ENCODE measurements at places on chromosomes 7 and 10.

DNA sequence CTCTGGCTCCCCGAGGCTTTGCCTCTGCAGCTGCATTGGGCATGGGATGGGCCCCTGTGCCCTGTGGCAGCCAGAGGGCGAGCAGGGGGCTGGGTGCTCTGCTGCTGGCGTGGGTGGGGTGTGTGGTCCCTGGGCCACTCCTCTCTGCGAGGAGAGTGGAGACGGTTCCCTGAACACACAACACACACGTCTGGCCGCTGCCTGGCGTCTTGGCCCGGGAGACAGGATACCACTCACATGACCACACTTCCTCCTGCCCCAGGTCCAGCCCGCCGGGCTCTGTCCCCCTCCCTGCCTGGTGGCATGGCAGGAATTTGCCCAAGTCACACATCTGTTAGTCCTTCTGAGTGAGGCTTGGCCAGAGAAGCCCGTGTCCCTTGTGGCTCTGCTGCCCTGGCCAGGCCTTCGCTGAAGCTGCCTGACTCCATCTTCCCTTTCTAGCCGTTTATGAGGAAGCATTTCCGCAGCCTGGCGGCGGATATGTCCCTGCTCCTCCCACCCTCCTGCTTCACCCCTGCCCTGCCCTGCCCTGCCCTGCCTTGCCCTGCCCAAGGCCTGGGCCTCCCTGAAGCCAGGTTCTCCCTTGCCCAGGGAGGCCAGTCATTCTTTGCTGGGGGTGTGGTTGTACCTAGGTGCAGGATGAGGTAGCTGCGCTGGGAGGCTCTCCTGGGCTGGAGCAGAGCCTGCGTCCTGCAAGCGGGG, 3.0 kb downstream of the BRI3 start:
- no peak for DNase-seq

GRCh38 chr10:30915146-30915545, 116.5 kb downstream of the ZNF438 start:
- no peak for DNase-seq

- DNase-seq, result peak; percentile 11
Measured at GRCh38 chr10:17257466-17258321, 29.7 kb downstream of the VIM start.

GRCh38 chr7:142838461-142839213, 16.2 kb upstream of the EPHB6 start:
- DNase-seq, result no peak

DNA sequence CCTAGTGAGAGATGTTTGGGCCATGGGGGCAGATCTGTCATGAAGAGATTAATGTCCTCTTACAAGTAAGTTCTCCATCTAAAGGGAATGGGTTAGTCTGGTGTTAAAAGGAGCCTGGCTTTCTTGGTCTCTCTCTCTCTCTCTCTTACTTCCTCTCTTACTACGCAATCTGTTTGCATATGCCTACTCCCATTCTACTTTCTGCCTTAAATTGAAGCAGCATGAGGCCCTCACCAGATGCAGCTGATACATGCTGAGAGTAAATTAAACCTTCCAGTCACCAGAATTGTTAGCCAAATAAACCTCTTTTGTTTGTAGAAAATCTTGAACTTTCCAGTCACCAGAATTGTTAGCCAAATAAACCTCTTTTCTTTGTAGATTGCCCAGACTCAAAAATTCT, 884.1 kb downstream of the NRG3 start:
- DNase-seq, result no peak

DNA sequence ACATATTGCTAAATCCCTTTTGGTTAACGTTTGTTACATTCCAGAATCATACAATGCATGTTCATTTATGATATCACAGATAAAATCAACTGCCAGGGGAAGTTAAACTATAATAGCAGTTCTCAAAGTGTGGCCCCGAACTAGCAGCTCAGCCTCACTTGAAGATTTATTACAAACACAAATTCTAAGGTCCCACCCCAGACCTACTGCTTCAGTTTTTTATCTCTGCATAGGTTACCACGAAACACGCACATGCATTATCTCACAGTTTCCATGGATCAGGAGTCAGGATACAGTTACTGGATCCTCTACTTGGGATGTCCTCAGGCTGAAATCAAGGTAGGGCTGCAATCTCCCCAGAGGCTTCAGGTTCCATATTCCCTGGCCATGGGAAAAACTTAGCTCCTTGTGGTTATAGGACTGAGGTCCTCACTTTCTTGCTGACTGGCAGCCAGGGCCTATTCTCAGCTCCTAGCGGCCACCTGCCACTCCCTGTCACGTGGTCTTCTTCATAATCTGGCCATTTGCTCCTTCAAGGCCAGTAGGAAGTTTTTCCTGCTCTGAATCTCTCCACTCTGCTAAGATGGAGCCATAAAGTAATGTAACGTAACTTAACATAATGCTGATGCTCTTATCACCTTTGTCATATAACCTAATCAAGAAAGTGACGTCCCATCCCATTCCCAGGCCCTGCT, 50.5 kb upstream of the YAE1 start:
- no peak for DNase-seq

- DNase-seq, result no peak
Measured at GRCh38 chr7:50782375-50783208, at the start of gene GRB10. Gene GRB10, minus strand, starts transcription at chr7:50782896. Its CDS starts 50,574 bp downstream, at chr7:50732322.

GRCh38 chr7:109206196-109206595, 636.5 kb downstream of the DNAJB9 start:
- no peak for DNase-seq

- DNase-seq, result no peak
Measured at GRCh38 chr10:63666836-63667383, 145.7 kb downstream of the REEP3 start.

GRCh38 chr7:31896925-31897324, 173.3 kb downstream of the PDE1C start:
- DNase-seq, result no peak

DNA sequence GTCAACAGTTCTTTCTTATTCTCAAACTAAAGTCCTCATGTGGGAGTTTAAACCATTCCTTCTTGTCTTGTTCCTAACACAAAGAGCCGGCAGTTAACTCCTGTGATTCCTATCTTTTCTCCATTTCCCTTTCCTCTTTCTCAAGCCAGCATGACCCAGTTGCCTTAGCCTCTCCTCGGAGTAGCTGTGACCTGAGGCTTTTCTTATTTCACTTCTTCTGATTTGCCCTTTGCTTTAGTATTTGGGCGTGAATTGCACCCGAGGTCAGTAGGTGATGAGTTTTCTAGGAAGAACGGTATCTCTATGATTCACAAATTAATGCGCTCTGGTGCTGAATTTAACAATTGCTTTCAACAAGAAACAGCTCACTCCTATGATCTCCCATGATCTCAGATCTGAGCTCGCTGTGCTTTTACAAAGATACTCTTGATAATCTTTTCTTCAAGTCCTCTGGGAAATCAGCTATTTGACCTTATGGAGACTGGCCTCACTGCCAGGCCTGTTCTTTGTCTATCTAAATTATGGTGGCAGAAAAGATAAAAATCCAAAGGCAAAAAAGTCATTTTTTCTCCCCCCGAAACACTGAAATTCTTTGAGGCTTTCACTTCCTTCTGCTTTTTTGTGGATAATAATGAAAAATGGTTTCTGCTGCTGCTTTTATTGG, 184.6 kb downstream of the JCAD start:
- DNase-seq, result no peak

DNA sequence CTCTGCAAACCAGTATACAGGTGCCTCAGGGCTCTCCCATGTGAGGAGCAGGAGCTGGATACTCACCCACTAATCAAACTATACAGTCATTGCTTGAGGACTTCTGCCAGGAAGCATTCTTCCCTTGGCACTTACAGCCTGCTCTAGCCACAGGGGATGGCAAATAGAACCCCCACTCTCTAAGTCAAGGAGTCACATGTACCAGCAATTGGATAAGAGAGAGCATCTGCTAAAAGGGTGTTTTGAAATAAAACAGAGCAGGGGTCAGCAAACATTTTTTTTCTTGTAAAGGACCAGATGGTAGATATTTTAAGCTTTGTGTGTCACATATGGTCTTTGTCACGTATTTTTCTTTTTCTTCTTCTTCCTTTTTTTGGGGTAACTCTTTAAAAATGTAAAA, 865.2 kb upstream of the GHITM start:
- no peak for DNase-seq

GRCh38 chr10:80900661-80901060, 363.0 kb downstream of the SH2D4B start:
- DNase-seq, result no peak

DNA sequence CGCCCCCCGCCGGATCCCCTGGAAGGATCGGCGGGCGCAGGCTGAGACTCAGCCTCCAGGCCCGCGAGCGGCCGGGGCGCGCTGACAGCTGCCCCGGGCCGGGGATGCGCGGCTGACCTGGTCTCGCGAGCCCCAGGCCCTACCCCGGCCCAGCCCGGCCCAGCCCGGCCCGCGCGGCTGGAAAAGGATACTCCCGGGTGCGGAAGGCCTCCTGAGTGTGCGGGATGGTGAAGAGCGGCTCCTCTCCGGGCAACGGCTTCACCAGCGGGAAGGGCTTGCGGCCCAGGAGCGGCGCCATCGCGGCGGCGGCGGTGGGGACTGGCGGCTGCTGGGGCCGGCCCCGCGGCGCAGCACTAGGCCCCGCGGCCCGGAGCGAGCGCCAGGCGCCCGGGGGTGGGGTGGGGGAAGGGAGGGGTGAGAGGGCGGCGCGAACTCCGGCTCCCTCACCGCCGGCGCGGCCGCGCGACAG, 423 bp downstream of the BAZ1B start:
- no peak for DNase-seq

- DNase-seq, result no peak
Measured at GRCh38 chr10:130353928-130354572, 217.9 kb downstream of the GLRX3 start.

DNA sequence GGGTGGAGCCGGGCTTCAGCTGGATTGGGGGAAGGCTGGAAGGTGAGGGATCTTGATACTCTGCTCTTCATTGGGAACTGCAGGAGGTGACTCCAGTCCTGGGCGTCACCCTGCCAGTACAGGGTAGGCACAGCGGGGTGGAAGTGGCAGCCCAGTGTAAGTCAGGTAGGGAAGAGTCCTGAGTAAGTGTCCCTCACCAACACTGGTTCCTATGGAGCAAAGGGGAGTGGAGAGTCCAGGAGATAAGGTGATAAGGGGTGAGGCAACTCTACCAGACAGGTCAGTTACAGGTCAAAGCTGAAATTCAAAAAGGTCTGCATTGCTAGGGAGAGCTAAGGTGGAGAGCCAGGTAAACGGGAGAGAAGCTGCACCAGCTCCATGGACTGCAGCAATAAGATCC, 145.6 kb upstream of the NFE2L3 start:
- DNase-seq, result no peak

- no peak for DNase-seq
Measured at GRCh38 chr10:71805776-71806703, 32.7 kb upstream of the VSIR start.

Measured in stimulated activated CD8-positive, alpha-beta memory T cell treated with anti-CD3 and anti-CD28 coated beads, Interleukin-7, amount 100 ng/mL, for 24 hours (primary cell).